NCI-H2081 (cell line): ENCODE measurements at places on chromosomes 5 and 9.

DNA sequence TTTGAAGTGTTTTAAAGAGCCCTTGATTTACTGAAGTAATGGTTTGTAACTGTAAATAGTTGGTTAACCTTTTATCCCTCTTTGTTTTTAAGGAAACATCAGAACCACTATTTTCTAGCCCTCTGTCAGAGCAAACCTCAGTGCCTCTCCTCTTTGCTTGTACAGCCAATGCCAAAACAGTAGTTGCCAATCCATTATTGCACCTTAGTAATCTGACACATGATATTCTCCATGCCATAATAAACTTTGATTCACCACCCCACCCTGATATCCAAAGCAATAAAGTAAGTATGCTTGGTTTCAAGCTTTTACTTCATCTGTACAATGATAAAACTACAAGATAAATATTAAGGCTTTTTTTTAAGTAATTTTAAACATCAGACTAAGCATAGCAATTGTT is 100.8 kb downstream of the DMXL1 start:
- DNase-seq: no peak

- DNase-seq: no peak
These were observed 54.7 kb upstream of the SREK1 start for GRCh38 chr5:66089384-66089783.

DNA sequence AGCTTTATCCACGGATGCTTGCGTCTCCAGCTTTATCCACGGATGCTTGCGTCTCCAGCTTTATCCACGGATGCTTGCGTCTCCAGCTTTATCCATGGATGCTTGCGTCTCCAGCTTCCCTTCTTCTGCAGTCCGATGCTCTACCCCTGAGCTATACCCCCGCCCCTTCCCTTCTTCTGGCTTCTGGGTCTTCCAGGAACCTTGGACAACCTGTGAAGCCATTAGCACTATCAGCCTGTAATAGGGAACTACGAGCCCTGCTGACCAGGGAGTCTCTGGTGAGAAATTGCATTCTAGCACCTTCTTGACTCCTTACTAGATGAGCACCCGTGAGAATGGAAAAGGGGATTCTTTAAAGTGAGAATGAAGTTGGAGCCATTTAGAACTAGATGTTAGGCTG is 39.1 kb upstream of the SH3PXD2B start:
- no peak for DNase-seq

GRCh38 chr5:123561230-123561629 is 49.3 kb downstream of the CSNK1G3 start:
- DNase-seq: no peak

DNA sequence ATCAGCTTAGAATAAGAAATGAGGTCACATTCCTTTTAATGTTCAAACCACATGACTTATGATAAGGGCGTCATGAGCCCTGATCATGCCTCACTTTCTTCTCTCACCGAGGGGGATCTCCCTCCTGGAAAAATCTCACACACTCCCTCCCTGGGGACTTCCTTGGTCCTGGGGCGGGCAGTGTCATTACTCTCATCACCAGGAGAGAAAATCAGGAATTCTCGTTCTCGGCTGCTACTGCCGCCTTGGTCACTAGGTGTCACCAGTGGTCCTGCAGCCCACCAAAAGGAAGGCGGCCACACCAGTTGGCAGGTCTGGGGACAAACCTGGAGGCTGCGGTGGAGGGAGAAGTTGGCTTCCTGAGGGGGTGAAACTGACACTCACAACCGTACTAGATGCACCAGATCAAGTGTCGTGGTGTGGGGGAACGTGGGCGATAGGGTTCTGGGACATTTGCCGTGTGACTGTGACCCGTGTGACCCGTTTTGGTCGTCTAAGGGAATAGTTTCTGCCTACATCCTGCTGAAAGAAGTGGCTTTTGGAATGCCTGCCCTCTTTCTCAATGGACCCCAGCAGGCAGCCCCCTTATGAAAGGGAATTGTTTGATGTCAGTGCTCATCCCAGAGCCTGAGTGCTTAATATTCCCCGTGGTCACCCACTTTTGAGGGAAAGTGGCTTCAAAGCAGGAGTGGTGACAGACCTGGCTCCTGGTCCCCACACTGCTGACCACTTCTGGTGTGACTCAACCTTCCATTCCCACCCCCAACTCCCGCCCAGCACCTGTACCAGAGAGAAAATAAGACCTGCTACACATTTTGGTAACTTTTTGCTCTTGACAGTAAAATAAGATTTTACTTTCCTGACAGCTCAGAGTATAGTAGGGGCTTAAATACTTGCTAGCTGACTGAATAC is 63.2 kb downstream of the ACER2 start:
- peak; percentile 72 for DNase-seq

DNA sequence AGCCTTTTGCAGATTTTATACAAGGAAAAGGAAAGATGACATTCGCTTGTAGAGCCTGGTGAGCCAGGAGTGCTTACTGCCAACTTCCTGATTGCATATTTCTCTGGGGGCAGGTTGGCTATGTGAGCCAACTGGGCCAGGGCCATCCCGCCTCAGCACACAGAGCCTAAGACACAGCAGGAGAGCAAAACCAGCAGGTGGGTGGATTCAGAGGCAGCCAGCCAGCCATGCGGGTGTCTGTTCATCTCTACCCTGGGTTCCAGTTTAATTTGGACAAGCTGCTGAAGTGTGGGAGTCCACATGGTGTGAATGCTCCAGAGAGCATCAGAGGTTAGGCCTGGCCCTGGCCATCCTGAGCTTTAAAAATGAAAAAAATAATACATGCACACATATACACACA is 291.4 kb downstream of the ARHGEF28 start:
- DNase-seq: peak; percentile 91

- DNase-seq: no peak
These were observed 90.7 kb upstream of the DHFR start for GRCh38 chr5:80745490-80745889.

DNA sequence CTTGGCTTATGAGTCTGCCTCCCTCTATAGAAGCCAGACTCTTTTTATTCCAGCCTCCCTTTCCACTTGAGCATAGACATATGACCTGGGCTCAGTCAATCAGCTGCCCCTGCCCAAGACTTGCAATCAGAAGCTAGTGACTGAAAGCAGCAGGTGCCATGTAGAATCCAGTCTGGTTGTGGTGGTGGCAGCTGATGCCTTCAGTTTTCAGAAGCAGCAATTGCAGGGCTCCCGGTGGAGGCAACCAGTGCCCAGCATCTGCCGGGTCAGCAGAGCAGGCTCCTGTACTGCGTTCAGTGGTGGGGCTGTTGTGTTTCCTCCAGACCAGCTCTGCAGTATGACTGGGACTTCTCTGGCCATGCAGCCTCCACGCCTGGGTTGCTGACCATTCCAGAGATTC is 53.9 kb upstream of the PALM2AKAP2 start:
- DNase-seq: no peak

GRCh38 chr5:36619012-36619635 is 12.7 kb downstream of the SLC1A3 start:
- no peak for DNase-seq

- no peak for DNase-seq
These were observed 117.9 kb downstream of the INSYN2B start for GRCh38 chr5:169862391-169862811.

DNA sequence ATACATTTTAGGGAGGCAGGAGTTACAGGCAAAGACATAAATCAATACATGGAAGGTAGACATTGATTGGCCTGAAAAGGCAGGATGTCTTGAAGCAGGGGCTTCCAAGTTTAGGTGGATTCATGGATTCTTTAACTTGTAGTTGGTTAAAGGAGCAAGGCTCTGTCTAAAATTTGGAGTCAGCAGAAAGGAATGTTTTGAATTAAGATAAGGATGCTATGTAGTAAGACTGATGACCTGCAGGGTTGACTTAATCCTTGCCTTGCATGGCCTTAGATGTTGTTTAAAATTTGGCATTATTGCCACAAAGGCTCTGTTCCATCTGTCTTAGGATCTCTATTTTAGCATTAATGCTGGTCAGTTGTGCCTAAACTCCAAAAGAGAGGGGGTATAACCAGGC is 171.3 kb downstream of the C5orf15 start:
- DNase-seq: no peak

- DNase-seq: no peak
These were observed 90.0 kb upstream of the SV2C start for GRCh38 chr5:75993183-75993582.

- no peak for DNase-seq
These were observed 1043.8 kb upstream of the EDIL3 start for GRCh38 chr5:85428426-85428934.

DNA sequence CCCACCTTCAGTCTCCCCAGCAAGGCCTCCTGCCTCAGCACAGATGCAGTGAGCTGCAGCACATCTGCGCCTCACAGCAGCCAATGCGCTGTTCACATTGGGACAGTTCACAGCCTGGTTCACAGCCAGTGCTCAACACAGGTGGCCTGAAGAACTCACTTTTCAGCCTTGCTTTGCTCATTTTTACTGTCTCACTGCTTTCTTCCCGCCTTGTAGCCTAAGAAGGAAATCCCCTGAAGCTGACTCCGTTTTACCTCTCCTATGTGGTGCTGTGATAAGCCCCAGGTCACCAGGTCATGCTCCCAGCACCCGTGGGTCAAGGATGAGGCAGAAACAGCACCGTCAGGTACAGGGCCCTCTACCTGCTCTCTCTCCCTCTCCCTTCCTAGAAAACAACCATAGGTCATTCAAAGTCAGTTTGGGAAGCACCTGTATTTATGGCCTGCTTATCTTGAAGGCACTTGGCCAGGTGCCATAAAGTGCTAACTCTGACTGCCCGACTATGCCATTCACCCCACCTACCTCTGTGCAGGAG is 1.1 kb downstream of the GCNT4 start:
- DNase-seq: no peak

DNA sequence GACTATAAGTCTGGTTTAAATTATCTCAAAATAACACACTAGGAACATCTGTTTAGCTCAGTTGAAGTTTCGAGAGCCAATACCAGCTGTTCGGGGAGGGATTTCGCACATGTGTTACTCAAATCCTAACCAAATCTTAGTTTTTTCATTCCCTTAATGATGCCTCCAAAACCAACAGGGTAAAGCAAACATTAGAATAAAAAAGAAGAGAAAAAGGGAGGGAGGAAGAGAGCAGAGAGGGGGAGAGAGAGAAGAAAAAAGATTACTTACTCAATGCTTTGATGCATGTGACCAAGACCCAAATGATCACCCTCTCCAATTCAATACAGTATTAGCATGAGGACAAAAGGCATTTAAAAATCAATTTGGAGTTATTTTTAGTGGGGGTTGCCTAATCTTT is 86.0 kb upstream of the NR5A1 start:
- DNase-seq: no peak

DNA sequence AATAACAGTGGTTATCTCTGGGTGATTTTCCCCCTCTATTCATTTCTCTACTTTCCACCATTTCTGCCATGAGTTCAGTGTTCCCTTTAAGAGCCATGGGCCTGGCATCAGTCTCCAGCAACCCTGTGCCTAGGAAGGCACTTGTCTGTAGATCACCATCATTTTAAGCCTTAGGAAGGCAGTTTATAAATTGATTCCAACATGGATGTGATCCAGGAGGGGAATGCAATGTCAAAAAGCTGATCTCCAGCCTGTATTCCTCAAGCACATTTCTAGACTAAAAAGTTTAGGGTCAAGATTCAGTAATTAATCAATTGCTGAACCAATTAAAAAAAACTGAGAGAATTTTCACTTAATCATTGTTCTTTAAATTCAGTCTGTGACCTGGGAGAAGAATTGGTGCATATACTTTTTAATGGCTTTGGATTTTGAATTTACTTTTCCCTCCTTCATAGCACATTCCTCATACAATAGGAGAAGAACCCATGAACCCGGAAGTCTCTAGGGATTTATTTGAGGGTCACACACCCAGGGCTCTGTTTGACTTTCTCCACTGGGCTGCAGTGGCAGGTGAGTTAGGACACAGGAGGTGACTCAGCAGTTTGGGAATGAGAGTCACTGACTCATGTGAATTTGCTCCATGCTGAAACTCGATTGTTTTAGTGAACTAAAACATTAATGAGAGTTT is 6.1 kb upstream of the ERMP1 start:
- peak; percentile 53 for DNase-seq

DNA sequence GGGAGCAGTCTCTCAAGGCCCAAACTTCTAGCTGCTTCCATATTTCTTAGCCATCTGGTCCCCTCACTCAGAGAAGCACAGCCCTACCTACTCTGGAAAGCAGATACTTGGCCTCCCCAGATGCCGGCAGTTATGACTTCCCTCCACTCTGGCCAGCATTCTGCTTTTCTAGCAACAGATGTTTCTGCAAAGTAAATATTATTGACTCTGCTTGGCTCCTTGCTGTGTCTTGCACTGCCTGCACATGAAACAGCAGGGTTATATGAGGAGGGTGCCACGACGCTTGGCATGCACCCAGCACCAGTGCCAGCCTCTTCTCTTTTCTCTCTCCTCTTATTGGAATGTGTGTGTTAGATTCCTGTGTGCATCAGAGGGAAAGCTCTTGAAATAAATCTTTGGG is 99.7 kb downstream of the ARHGAP26 start:
- peak; percentile 9 for DNase-seq

- DNase-seq: peak; percentile 66
These were observed 25.8 kb upstream of the TRIM32 start for GRCh38 chr9:116661037-116661954.

- no peak for DNase-seq
These were observed 183.2 kb upstream of the TUSC1 start for GRCh38 chr9:25861421-25861820.

- DNase-seq: no peak
These were observed 91.4 kb upstream of the IRX4 start for GRCh38 chr5:1974081-1974480.

DNA sequence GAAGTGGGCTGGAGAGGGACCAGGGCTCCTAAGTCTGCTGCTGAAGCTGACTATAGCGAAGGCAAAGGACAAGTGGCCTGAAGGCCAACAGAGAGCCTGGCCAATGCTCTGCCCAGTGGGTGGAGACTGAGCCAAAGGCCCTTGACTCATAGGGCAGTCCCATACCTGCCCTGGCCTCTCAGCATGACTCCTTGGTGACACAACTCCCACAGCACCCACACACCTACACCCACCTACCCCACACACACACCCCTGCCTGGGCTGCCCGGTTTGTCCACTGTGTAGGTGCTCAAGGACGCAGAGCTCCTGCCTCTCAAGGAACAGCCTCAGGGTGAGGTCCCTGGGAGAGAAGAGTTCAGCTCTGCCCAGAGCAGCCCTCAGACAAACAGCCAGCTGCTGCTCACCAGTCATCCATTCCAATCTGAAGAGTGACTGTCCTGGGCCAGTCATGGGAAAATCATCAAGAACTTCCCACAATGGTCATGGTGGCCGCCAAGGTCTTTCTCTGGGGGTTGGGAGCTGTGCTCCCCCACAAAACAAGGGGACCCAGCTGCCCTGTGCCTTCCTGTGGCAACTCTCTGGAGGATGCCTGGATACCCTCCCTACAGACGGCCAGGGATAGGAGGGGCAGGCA is 5.0 kb downstream of the TNIP1 start:
- DNase-seq: no peak

DNA sequence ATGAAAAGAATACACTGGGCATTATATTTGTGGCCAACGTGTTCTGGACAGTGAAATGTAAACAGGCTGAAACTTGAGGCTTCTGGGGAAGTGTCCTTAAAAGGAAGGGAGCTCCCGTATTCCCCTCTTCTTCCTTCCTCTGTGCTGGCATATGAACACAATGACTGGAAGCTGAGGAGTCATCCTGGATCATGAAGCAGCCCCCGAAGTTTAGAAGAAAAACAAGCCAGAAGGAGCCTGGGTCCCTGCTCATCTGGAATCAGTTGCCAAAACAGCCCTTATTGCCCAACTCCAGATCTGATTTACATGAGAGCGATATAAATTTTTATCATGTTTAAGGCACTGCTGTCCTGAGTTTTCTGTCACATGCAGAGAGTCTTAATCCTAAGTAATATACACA is 65.4 kb upstream of the SLC1A1 start:
- no peak for DNase-seq
